CD4-positive, alpha-beta memory T cell (primary cell): ENCODE measurements at places on chromosomes 7 and 10. TPM values are rescaled to one million over a fixed set of nuclear protein-coding genes. Genes with fewer than 3 reads are reported as not detected.

Gene TBXAS1
- 18.0 TPM for total RNA-seq

Gene CPEB3
- 3.4 TPM for total RNA-seq

Gene CCNJ
- 7.1 TPM for total RNA-seq

Gene KIF20B
- 21.4 TPM for total RNA-seq

Gene ORAI2
- 29.0 TPM for total RNA-seq

Gene CALHM2
- 80.5 TPM for total RNA-seq

Gene IFIT1B
- not detected for total RNA-seq

Gene CALML5
- not detected for total RNA-seq

Gene IFRD1
- 57.0 TPM for total RNA-seq

- no peaks in the 10 kb centered on the region for H3K27me3 ChIP-seq
- no peak overlapping the region for H3K27ac ChIP-seq
- H3K4me1 ChIP-seq = no peaks in the 10 kb centered on the region
- H3K36me3 ChIP-seq = no peaks in the 10 kb centered on the region
- DNase-seq = no peak
Observed at GRCh38 chr7:41730161-41730560, 27.3 kb upstream of the INHBA start.

- no peaks in the 10 kb centered on the region for H3K27me3 ChIP-seq
- no peak overlapping the region for H3K27ac ChIP-seq
- H3K4me3 ChIP-seq = no peak overlapping the region
- no peaks in the 10 kb centered on the region for H3K36me3 ChIP-seq
- no peak for DNase-seq
Observed at GRCh38 chr10:59006511-59007306, 169.7 kb upstream of the PHYHIPL start.

DNA sequence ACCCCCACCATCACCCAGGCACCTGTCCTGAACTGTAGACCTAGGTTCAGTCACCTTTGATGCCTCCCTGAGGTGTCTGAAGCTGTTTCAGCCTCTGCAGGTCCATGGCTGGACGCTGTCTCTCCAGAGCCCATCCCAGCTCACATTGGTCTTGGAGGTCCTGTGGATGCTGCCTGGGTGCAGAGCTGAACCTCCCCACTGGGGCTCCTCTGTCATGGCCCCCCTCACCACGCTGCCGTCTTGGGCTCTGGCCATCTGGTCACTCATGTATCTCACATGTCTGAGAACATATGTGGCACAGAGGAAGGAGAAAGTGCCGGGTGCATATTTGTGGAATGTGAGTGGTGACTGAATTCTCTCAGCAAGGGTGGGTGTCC, 108.9 kb downstream of the NKX6-2 start:
- no peak for DNase-seq
- no peak overlapping the region for H3K27ac ChIP-seq
- H3K4me1 ChIP-seq = no peaks in the 10 kb centered on the region

DNA sequence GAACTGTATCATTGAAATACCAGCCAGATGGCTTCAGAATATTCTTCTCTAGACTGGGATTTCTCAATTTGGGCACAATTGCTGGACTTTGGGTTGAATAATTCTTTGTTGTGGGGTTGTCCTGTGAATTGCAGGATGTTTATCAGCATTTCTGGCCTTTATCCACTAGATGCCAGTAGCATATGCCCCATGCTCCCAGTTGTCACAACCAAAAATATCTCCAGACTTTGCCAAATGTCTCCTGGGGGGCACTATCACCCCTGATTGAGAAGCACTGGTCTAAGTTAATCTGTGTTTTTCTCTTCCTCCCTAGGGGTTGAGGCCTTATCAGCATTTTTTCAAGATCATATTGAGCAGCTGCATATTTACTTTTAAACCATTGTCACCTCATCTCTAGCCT, 204.9 kb upstream of the SP8 start:
- H3K4me1 ChIP-seq = no peaks in the 10 kb centered on the region
- no peak overlapping the region for H3K27ac ChIP-seq
- H3K4me3 ChIP-seq = no peak overlapping the region

GRCh38 chr10:116669832-116670644, 49.3 kb downstream of the PNLIPRP2 start:
- H3K4me3 ChIP-seq = no peak overlapping the region
- no peaks in the 10 kb centered on the region for H3K27me3 ChIP-seq
- no peaks in the 10 kb centered on the region for H3K36me3 ChIP-seq
- H3K4me1 ChIP-seq = no peaks in the 10 kb centered on the region

DNA sequence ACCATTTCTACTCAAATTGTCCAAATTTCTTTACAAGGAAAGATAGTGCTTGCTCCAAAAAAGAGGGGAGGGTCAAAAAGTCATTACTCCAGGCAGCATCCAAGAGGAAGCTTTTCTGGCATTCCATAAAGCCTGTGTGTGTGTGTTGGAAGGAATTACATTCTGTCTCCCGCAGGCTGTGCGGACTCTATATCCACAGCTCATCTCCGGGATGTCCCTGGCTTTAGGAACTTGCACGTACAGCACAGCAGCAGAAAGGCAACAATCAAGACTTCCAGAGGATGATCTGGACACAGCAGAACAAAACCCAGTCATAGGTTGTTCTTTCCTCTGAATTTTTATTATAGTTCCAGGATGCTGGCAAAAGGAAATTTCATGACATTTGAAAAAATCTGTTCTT, 94.8 kb downstream of the ITIH5 start:
- no peak overlapping the region for H3K27ac ChIP-seq
- H3K4me1 ChIP-seq = no peaks in the 10 kb centered on the region
- DNase-seq = no peak
- H3K4me3 ChIP-seq = no peak overlapping the region
- H3K36me3 ChIP-seq = no peaks in the 10 kb centered on the region
- H3K27me3 ChIP-seq = no peaks in the 10 kb centered on the region

DNA sequence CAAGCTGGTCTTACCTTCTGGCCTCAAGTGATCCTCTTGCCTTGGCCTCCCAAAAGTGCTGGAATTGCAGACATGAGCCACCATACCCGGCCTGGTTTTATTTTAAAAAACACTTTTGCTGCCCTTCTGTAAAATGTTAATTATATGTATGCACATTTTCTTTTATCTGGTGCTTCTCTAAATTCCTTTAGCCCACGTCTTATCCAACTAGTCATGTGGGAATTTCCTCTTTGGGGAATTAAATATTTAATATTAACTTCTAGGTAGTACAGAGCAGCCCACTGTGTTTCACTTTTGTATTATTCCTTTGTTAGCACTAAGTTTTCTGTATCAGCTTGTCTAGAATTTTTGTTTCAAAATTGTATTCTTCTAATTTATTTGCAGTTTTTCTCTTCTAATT, 181.7 kb upstream of the KAT6B start:
- H3K27me3 ChIP-seq = no peaks in the 10 kb centered on the region
- H3K4me1 ChIP-seq = no peaks in the 10 kb centered on the region
- DNase-seq = no peak
- H3K27ac ChIP-seq = no peak overlapping the region
- no peak overlapping the region for H3K4me3 ChIP-seq

DNA sequence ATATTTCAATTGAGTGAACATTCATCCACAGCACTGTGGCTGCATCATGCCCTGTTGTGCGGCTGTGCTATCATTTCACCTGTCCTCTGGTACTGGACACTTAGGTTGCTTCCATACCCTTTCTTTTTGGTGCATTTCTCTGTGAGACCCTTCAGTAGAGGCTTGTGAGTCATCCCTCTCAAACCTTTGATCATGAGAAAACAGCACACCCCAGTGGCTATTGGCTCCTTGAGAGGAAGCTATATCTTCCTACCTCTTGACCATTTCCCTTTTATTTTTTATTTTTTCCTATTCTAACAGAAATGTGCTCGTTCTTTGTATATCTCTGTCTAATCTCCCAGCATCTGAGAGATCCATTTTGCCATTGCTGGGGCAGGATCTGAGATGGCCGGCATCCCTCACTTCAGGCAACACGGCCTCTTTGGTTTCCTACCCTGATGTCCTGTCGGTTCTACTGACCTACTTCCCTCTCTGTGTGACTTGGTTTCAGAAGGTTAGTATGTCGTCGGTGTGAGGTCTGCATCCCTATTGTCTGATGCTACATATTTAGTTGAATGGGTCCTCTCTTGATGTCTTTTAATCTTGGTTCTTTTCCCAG, 23.8 kb upstream of the PIK3AP1 start:
- H3K4me3 ChIP-seq = no peak overlapping the region
- H3K27ac ChIP-seq = no peak overlapping the region
- H3K4me1 ChIP-seq = no peaks in the 10 kb centered on the region

GRCh38 chr7:22601812-22602565, 102.0 kb upstream of the STEAP1B start:
- H3K27me3 ChIP-seq = no peaks in the 10 kb centered on the region
- H3K4me3 ChIP-seq = no peak overlapping the region
- no peak overlapping the region for H3K27ac ChIP-seq
- no peaks in the 10 kb centered on the region for H3K4me1 ChIP-seq
- no peaks in the 10 kb centered on the region for H3K36me3 ChIP-seq

GRCh38 chr7:7333610-7334009, 151.3 kb downstream of the C1GALT1 start:
- H3K4me1 ChIP-seq = no peaks in the 10 kb centered on the region
- H3K4me3 ChIP-seq = no peak overlapping the region
- peaks cover 5% of the 10 kb centered on the region for H3K27me3 ChIP-seq
- no peak for DNase-seq

DNA sequence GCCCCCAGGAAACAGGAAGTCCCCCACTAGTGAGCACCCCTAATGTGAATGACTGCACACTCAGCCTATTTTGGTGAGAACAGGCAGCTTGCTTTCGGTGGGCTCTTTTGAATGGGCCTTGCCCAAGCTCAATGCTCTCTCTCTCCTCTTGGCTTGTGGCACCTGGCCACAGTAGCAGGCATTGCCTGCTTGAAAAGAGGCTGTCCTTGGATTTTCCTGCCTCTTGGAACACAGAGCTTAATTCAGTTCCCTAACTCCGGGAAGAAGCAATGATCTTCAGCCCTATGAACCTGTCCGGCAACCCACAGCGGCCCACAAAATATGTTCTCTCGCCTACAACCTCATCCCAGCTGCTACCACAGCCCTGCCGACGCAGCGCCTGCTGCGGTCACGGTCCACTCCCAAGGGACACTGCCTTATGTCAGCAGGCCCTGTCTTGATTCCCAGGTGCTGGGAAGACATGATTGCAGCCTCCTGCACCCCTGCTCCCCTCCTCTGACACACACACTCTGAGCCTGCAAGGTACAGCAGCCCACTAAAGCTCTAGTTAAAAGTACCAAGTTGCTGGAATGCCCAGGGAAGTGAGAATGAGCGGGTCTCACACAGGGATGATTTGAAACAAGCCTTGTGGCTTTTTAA, 715.5 kb upstream of the GALNT17 start:
- DNase-seq = no peak
- no peak overlapping the region for H3K4me3 ChIP-seq
- no peaks in the 10 kb centered on the region for H3K27me3 ChIP-seq
- no peaks in the 10 kb centered on the region for H3K4me1 ChIP-seq

DNA sequence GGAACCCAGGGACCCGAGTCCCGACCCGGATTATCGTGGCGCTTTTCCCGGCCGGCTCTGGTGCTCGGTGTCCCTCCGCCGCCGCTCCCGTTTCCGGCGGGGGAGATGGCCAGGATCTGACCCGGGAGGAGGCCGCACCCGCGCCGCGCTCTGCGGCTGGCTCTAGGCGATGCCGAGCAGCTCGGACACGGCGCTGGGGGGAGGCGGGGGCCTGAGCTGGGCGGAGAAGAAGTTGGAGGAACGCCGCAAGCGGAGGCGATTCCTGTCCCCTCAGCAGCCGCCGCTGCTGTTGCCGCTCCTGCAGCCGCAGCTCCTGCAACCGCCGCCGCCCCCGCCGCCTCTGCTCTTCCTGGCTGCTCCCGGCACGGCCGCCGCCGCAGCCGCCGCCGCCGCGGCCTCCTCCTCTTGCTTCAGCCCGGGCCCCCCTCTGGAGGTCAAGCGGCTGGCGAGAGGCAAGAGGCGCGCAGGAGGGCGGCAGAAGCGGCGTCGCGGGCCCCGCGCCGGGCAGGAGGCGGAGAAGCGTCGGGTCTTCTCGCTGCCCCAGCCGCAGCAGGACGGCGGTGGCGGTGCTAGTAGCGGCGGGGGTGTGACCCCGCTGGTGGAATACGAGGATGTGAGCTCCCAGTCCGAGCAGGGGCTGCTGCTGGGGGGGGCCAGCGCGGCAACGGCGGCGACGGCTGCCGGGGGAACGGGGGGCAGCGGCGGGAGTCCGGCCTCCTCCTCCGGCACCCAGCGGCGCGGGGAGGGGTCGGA, 593 bp downstream of the CDK13 start:
- peak; percentile 44 for DNase-seq
- H3K4me3 ChIP-seq = peak overlapping the region; percentile 73
- H3K27me3 ChIP-seq = no peaks in the 10 kb centered on the region

- H3K36me3 ChIP-seq = no peaks in the 10 kb centered on the region
- DNase-seq = no peak
- no peaks in the 10 kb centered on the region for H3K27me3 ChIP-seq
- no peak overlapping the region for H3K4me3 ChIP-seq
Observed at GRCh38 chr10:35346248-35346647, 9.9 kb downstream of the CCNY start.

- H3K27me3 ChIP-seq = no peaks in the 10 kb centered on the region
- no peaks in the 10 kb centered on the region for H3K36me3 ChIP-seq
- H3K27ac ChIP-seq = no peak overlapping the region
- H3K4me3 ChIP-seq = no peak overlapping the region
- no peaks in the 10 kb centered on the region for H3K4me1 ChIP-seq
Observed at GRCh38 chr10:44384601-44385025, 284 bp downstream of the CXCL12 start.

- H3K27me3 ChIP-seq = peaks cover 5% of the 10 kb centered on the region
- no peak overlapping the region for H3K4me3 ChIP-seq
- no peak for DNase-seq
- H3K4me1 ChIP-seq = no peaks in the 10 kb centered on the region
Observed at GRCh38 chr10:95241533-95241932, 47.5 kb downstream of the ACSM6 start.

DNA sequence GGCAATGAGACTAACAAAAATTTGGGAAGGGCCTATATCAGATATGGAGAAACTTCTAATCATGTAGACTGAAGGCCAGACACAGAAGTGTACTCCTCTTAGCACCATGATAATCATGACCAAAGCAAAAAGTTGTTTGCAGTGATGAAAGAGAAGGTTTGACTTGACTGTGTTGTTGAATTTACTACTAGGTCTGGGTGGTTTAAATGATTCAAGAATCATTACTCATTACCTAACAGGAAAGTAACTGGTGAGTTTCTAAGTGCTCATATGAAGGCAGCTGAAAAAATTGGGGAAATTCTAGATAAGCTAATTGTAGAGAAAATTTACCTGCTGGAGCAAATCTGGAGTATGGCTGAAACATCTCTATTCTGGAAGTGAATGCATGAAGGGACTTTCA, 451.5 kb upstream of the SORCS1 start:
- no peaks in the 10 kb centered on the region for H3K4me1 ChIP-seq
- H3K4me3 ChIP-seq = no peak overlapping the region
- H3K27ac ChIP-seq = no peak overlapping the region
- no peaks in the 10 kb centered on the region for H3K27me3 ChIP-seq
